Karpas-422 (cell line): ENCODE measurements at places on chromosomes 12 and 14. TPM values are rescaled to one million over a fixed set of nuclear protein-coding genes. Genes with fewer than 3 reads are reported as not detected.

The GZMH gene
- not detected in 2 replicates for total RNA-seq

The TAS2R30 gene
- total RNA-seq = 6.0 and 13.9 TPM in 2 replicates

GRCh38 chr12:13597166-13597565, 384.2 kb downstream of the GRIN2B start:
- no peak for DNase-seq
- H3K36me3 ChIP-seq = no peaks in the 10 kb centered on the region
- H3K4me1 ChIP-seq = no peaks in the 10 kb centered on the region
- no peak overlapping the region for H3K27ac ChIP-seq
- no peak overlapping the region for H3K4me3 ChIP-seq
- no peaks in the 10 kb centered on the region for H3K27me3 ChIP-seq

DNA sequence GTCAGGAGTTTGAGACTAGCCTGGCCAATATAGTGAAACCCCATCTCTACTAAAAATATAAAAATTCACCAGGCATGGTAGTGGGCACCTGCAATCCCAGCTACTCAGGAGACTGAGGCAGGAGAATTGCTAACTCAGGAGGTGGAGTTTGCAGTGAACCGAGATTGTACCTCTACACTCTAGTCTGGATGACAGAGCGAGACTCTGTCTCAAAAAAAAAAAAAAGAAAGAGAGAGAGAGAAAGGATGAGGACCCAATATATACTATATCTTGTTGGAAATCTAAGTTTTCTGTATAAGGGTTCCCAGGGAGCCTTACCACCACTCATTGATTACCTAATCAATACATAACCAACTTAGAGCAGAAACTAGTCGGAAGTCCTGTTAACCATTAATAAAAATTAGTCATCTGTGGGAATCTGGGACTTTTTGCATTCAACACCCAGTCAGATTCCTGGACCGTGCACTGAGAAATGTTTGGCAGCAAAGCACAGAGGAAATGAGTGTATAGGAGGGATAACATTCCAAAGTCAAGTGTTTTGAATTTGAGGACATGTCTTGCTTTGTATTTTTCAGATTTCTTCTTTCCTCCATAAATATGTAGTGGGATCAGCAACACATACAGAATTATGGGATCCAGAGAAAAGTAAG, 44.8 kb upstream of the NR2C1 start:
- peaks cover 26% of the 10 kb centered on the region for H3K4me1 ChIP-seq
- no peaks in the 10 kb centered on the region for H3K27me3 ChIP-seq
- H3K27ac ChIP-seq = peak overlapping the region; percentile 3; the same call in 1 of the 2 replicates
- H3K4me3 ChIP-seq = no peak overlapping the region
- H3K36me3 ChIP-seq = peaks cover 29% of the 10 kb centered on the region
- DNase-seq = no peak

- H3K4me3 ChIP-seq = no peak overlapping the region
- no peaks in the 10 kb centered on the region for H3K4me1 ChIP-seq
- no peak overlapping the region for H3K27ac ChIP-seq
- no peak for DNase-seq
Observed at GRCh38 chr14:65772921-65773574, 360.5 kb downstream of the FUT8 start.
